ENCODE measurements at places on chromosomes 7 and 10.
A peak's percentile ranks its signal among the peaks of the same experiment; 100 is the strongest.

GRCh38 chr7:33774762-33775523, 130.4 kb upstream of the BMPER start:
- DNase-seq = peak; percentile 92

DNA sequence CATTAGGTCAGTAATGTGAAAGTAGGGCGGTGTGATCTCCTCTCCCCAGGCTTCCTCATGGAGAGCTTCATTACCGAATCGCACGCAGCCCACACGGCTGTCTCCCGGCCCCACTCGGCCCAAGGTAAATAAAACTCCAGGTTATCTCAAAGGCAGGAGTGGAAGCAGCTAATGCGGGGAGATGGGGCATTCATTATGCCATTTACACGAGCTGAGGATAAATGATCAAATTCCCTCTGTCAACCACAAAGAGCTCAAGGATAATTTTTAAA, 93.5 kb downstream of the ADARB2 start:
- DNase-seq = no peak

GRCh38 chr7:86846494-86847190, 202.9 kb downstream of the GRM3 start:
- peak; percentile 70 for DNase-seq

DNA sequence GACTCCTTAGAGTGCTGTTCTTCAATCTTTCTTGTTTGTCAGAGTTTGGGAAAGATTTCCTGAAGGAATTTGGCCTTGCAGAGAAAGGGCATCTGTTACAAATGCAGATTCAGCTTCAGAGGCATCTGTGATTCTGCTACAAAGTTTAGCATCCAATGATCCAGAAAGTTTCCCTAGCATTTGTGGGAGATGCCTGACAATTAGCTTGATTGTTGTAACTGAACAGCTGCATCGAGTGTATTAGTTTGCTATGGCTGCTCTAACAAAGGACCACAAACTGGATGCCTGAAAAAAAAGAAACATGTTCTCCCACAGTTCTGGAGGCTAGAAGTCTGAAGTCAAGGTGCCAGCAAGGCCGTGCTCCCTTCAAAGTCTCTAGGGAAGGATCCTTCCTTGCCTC, 365.1 kb downstream of the GRID1 start:
- no peak for DNase-seq

DNA sequence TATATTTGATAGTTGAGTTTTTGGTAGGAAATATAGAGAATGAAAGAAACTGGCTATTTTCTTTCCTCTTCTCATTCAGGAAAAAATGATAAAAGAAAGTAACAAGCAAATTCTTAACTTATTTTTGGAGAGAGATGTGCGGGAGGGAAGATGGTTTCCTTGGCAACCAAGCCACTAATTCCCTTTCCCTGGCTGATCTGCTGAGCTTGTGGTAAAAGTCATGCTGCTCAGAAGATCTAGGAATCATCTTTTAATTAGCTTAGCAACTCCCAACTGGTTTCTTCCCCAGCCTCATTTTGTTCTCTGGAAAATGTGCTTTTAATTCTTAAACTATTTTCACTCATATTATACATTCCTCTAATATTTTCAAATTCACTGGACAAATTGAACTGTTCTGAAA, 11.8 kb downstream of the UROS start:
- DNase-seq = no peak

- peak; percentile 79 for DNase-seq
These were observed 62.4 kb downstream of the ARHGAP12 start for GRCh38 chr10:31866118-31866670.

- DNase-seq = peak; percentile 92
These were observed 81.6 kb upstream of the PFKP start for GRCh38 chr10:2985729-2986232.

DNA sequence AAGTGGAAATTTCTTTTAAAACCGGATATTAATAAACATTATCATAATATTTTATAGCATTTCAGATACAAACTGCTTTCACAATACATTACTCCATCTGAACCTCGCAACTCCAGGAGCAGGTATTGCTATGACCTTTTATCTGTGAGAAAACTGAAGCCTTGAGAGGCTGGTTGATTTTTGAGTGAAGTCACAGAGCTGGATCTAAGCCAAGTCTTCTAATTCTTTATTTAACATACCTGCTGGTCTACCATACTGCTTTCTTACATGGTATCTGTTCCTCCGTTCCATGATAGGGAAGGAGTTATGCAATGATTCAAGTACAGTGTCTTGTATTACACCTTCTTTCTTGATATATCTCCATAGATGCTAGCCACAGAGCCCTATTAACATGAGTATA, 37.4 kb upstream of the ITGB8 start:
- DNase-seq = no peak

GRCh38 chr10:79472951-79473350, 27.5 kb upstream of the ZCCHC24 start:
- DNase-seq = no peak

GRCh38 chr7:74407958-74408357, 45.7 kb upstream of the GTF2IRD1 start:
- no peak for DNase-seq

DNA sequence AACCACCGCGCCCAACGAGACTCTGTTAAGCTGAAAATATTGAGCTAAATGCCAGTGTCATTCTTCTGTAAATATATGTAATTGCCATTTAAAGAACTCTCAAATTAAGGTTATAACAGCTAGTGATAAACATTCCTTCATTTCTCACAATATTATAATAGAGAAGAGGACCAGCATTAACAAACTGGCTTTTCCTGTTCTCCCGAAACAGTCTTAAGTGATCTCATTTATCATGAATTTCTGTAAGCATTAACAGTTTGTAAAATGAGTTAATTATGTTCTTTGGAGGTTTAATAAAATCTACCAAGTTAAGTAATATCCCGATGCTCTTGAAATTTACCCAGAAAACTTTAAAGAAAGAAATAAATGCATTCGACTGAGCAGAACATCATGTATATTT, 352.8 kb downstream of the KCNMA1 start:
- peak; percentile 72 for DNase-seq

- peak; percentile 59 for DNase-seq
These were observed 105.2 kb downstream of the VWC2 start for GRCh38 chr7:49878627-49879026.

DNA sequence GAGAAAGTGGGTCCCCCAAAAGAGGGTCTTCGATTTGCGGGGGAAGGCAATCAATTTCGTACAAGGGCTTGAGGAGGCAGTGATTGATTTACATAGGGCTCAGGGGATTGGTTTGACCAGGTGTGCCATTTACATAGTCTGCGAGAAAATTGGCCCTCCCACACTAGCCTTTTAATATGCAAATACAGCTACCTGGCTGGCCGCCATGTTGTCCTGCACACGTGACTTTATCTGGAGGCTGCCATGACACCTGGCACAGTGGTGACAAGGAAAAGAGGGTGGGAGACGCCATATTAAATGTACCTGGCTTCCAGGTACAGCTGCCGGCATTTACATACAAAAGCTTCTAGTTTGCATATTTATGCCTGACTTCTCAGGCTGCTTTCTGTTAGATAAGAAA, 1577.2 kb upstream of the LRRTM3 start:
- no peak for DNase-seq

Data from bronchial epithelial cell (primary cell).